ENCODE measurements at places on chromosomes 6 and 20. TPM values are rescaled to one million over a fixed set of nuclear protein-coding genes. Genes with fewer than 3 reads are reported as not detected.
A peak's percentile ranks its signal among the peaks of the same experiment; 100 is the strongest.

GRCh38 chr6:157929076-157929475 lies 52.6 kb upstream of the SYNJ2 start:
- DNase-seq: no peak

DNA sequence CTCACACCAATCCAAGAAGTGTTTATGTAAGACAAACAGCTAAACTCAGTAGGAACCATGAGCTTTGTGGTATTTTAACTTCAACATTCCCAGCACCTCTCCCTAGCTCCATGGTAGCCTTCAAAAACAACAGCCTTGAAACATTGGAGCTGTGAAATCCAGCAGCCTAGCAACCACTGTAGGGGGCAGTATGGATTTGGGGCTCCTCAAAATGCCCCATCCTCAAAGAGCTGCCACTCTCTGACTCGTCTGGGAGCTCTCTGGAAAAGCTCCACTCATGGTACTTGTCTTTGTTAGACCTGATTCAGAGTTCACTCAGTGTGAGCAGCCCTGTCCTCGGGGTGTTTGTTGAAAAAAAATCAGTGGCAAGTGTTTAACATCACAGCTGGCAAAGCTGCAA lies 82.9 kb downstream of the KIF6 start:
- no peak for DNase-seq

The CGAS gene
- total RNA-seq: 1.8 TPM

DNA sequence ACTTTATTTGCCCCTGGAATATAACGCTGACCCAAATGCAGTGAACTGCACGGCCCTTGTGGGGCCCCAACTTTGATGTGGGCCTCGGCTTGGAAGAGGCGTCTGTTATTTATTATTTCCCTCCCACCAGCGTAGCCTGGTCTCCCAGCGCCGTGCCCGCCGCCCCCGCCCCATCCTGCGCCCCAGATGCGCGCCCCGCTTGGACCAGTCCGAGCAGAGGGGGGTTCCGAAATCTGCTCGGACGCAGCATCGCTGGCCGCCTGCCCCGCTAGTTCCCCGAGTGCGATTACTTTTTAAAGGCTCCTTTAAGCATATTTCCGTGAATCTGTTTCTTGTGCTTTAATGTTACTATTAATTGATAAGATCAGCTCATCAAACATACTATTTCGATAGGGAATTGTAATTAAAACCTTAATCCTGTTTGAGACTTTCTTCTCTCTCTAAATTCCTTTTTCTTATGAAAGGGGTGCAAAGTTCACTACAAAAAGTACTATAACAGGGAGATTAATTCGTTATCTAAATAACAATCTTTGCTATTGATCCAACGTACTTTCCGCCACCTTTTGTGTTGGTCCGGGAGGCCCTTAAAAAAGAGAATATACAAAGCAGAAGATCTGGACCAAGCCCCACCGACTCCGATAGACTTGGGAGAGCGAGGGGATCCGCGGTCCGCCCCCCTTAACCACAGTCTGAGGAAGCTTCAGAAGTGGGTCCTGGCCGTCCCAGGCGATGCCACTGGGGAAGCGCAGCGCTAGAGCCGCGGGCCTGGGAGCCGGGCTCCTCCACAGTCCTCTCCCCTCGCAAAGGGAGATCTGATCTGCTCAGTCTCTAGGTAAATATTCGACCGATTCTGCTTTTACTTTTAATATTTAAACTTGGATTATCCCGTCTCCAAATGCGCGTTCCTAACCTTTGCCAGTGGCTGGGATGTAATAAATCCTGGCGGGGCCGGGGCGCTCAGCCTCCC lies 10.2 kb downstream of the POU3F2 start:
- no peak for DNase-seq

- DNase-seq: no peak
These were observed 94.4 kb upstream of the PRDM1 start for GRCh38 chr6:105991561-105992314.

DNA sequence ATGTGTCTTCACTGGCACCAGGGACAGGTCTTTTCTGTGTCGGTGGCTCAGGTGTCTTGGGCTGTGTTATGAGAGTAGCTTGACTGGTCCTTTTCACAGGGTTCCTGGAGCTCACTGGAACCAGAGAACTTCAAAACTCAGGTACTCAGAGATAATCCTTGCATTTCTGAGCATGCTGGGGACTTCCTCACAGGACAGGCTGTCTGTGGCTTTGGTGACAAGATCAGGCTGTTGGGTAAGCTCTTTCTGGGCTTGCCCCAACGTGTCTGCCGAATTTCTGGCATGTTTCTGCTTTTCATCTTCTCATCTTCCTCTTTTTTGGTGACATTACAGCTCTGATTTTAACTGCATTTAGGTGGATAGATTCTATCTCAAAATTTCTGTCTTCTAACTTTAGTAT lies 270.0 kb downstream of the CDH26 start:
- no peak for DNase-seq

DNA sequence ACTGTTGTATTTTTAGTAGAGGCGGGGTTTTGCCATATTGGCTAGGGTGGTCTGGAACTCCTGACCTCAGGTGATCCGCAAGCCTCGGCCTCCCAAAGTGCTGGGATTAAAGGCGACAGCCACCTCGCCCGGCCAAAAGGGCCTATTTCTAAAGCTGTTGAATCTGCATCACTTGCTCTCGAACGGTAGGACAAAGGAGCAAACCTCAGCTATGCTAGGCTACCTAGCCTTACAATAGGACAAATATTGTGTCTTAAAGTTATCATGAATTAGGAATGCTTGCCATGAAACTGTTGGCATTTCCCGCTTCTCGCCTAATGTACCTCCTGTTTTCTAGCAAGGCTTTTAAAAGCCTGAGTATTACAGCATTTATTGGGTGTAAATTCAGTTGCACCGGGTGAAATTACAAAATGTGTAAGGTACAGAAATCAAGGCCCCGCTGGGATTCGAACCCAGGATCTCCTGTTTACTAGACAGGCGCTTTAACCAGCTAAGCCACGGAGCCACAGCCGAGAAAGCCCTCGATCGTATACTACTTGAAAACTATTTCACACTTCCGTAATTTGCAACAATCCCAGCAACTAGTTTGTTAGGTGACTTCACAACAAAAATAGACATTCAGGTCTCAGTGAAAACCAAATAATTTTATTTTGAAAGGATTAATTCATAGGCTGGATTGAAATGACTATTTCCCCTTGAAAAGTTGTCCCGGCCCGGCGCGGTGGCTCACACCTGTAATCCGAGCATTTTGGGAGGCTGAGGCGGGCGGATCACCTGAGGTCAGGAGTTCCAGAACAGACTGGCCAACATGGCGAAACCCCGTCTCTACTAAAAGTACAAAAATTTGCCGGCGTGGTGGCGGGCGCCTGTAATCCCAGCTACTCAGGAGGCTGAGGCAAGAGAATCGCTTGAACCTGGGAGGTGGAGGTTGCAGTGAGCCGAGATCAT lies 211.6 kb upstream of the ZNF184 start:
- DNase-seq: no peak

DNA sequence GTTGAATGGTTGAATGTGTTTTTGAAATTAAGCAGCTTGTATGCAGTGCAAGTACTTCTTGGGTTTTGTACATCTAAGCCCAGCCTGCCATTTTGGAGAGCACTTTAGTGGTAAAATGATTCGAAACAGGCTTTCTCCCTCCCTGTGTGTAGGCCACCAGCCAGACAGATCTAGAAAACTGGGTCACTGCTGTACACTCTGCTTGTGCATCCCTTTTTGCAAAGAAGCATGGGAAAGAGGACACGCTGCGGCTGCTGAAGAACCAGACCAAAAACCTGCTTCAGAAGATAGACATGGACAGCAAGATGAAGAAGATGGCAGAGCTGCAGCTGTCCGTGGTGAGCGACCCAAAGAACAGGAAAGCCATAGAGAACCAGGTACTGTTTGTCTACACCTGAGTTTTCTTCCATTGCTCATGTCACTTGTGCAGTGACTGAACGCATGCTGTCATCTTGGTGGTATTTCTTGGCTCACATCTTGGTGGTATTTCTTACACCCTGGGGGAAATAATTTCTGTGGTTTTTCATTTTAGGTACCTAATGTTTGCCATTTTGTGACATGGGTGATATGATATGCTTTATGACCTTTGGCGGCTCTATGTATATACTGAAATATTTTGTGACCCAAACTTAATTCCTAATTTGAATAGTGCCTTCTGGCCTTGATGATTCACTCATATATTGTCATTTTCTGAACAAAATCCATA lies 115.7 kb upstream of the CLDN20 start:
- DNase-seq: no peak

DNA sequence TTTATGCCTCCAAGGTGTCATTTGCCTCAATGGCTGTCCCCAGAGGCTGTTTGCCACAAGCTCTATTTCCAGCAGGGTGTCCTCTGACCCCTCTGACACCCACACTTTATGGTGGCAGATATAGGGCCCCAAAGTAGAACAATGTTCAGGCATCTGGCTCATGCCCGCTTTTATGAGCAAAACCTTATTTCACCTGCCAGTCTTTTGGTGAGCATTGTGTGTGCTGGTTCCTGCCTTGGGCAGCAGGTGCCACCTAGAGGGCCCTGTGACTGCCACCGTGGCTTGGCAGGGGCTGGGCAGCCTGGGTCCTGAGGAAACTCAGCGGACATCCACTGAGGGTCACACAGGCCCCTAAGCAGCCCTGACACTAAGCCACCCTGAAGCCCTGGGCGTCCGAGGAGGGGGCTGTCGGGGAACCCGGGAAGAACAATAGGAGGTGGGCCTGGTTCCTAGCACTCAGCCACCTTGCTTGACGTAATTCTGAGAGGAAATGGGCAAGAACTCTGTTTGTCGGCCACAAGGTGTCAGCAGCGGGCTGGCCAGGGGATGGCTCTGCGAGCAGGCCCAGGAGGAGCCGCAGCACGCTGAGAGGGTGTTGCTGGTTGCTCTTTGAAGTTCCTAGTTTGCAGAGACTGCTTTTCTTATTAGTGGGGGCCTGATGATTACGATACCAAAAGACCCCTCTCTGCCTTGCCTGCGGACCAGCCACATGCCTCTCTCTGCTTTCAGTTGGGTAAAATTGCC lies 148.9 kb downstream of the SCML4 start:
- DNase-seq: peak; percentile 89

The COL9A1 gene
- total RNA-seq: not detected

The SYCP2L gene
- not detected for total RNA-seq

DNA sequence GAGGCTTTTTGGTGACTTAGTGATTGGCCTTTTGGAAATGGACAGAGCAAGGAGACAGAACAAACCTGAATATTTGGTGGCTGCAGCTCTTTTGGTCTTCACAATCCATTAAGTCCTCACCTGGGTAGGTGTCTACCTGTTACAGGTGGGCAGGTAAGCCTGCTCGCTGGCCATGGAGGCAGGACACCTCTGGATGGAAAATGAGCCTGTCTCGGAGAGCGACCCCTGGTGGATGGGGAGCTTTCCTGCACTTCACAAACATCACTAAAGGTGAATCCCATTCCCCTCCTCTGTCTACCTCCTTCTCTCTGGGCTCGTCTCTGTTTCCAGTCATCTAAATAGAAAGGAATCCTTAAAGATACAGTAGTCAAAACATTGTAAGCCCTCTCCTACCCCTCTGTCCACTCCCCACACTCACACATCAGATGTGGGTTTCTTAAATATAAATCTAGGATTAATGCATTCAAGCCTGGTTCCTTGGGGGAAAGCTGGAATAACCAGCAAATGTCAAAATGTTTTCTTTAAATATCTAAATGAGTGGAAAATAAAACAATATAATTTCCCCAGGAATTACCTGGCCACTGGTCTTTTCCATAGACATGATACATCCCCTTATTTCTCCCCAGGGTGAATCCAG lies 304.9 kb downstream of the CDH26 start:
- no peak for DNase-seq

GRCh38 chr6:23003671-23004467 lies 434.5 kb downstream of the HDGFL1 start:
- DNase-seq: peak; percentile 47

GRCh38 chr20:61191096-61191495 lies 61.0 kb upstream of the CDH4 start:
- no peak for DNase-seq

- DNase-seq: no peak
These were observed 71.3 kb downstream of the HACE1 start for GRCh38 chr6:104788400-104788799.

GRCh38 chr6:4008324-4009047 lies 70.5 kb downstream of the FAM217A start:
- no peak for DNase-seq

GRCh38 chr6:152298055-152298647 lies 339.0 kb downstream of the SYNE1 start:
- DNase-seq: no peak

The KCNQ2 gene
- total RNA-seq: not detected

- DNase-seq: no peak
These were observed 538 bp upstream of the ENPP1 start for GRCh38 chr6:131807321-131807643.

GRCh38 chr6:136092897-136093296 lies 157.2 kb downstream of the MTFR2 start:
- no peak for DNase-seq

DNA sequence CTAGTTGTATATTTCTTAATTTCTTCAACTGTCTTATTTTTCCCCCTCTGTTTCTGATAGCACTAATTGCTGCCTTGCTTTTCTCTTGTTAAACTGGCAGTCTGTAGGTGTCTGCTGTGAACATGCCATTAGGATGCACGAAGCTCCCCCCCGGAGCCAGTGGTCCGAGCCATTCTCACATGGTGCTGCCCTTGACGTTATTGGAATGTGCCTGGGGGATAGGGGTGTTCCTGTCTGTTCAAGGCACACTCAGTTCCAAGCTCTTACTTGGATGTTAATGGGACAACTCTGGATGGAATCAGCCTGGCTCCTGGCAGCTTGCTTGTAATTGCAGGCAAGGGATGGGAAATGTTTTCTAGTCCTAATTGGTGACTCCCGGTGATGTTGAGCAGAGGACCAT lies 68.4 kb downstream of the RREB1 start:
- DNase-seq: no peak

The HDDC2 gene
- total RNA-seq: 45.2 TPM

The ZNF451 gene
- total RNA-seq: 40.2 TPM

GRCh38 chr6:167569041-167569805 lies 244.3 kb downstream of the TTLL2 start:
- DNase-seq: no peak

DNA sequence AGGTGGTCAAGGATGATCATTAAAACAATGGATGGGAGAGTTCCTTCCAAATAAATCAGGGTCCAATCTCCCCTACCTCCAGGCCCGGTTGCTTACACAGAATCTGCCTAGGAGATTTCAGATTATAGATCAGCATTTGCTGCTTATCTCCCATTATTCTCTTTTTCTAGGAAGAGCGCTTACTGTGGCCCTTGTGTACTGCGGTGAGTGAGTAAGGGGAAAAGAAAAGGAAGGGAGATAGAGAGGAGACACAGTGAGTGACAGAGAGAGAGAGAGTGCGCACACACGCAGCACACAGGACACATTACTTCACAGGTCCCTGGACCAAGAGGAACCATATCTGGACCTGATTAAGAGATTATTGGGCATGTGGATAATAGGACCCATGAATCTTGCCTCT lies 6.2 kb downstream of the LATS1 start:
- no peak for DNase-seq

The GSTA1 gene
- total RNA-seq: 0.90 TPM

The SLPI gene
- 30.8 TPM for total RNA-seq
